Hematopoietic multipotent progenitor cell treated with erythropoietin and hydrocortisone succinate and interleukin-3 and kit ligand, for 4 days (in vitro differentiated cells): ENCODE measurements at places on chromosomes 6 and 20.

GRCh38 chr6:35146453-35146852 is 5.3 kb upstream of the TCP11 start:
- peak; percentile 69 for DNase-seq

- DNase-seq: peak; percentile 96
Measured at GRCh38 chr6:31729979-31730630, 1.0 kb upstream of the DDAH2 start.

DNA sequence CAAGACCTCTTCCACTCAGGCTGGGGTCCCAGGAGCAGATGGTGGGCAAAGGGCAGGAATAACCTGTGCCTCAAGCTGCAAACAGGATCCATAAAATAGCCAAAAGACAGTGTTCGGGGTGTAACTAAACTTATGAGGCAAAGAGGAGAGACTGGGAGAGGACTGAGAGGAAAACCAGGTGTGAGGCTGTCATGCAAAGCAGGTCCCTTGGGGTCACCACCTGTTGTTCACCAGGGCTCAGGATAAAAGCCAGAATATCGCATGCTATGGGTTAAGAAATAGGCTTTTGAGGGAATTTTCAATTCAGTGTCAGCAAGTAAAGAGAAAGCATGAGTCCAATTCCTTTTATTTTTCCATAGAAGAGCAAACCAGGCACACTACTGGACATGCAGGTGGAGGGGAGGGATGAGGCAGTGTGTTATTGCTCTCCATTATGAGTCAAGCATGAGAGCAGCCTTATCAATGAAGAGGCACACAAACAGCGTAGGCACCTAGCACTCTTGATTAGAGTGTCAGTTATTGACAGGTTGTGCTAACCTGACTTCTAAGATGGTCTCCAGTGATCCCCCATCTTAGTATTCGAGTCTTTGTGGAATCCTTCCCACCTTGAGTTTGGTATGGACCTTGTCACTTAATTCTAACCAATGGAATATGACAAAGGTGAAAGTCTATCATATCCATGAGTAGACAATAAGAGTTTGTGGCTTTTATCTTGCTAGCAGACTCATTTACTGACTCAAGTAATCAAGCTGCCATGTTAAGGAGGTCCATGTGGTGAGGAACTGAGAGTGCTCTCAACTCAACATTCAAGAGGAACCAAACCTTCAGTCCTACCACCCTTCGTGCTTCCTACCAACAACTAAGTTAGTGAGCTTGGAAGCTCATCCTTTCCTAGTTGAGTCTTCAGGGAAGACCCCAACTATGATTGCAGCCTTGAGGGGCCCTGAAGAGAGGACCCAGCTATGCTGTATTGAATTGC is 18.8 kb downstream of the HLA-E start:
- no peak for DNase-seq

DNA sequence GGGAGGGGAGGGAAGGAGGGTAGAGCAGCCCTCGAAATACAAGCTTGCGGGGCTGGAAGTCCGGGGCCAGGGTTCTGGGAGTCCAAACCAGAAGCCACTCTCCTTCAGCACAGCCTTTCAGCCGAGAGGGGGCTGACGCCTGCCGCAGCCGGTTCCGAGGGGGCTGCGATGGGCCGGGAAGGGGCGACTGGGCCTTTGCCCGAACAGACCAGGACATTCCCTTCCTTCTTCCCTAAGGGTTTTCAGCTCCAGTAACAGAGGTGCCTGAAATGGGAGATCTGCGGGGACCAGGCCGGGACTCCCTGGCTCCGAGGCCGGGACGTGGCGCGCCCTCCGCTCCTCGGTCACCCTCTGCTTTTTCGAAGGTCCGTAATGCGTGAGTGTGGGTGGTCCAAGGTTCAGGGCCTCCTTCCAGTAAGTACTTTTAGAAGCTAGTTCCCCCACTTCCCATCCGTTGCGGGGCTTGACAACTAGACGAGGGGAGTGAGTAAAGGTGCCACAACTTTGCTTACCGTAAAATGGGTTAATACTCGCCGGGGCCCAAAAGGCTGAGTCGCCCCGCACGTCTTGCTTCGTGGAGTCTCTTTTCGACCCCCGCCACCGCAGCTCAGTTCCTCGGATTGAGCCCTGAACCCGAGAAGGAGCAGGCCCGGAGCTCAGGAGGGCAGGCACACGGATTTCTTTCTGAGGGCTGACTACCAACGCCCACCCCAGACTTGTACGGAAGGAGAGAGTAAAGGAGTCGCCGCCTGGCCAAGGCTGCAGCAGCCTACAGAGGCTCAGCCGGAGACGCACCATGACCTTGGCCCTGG is 2.9 kb upstream of the OLIG3 start:
- DNase-seq: no peak

DNA sequence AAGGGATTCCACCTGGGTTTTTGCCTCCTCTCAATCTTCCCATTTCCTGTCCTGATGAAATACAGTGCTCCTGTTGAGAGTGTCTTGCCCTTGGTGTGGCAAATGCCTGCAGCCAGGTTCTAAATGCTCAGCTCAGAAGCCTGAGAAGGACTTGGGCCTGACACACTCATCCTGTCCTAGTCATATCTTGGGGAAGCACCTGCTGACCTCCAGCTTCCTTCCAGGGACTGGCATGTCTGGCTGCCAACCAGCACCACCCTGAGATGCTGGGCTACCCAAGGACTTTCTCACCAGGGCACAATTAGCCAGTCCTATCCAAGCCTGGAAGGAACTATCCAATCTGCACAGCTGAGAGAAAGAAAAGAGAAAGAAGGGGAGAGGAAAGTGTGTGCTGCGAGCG is 43.4 kb downstream of the LRFN2 start:
- peak; percentile 52 for DNase-seq

GRCh38 chr6:139872665-139873064 is 498.2 kb upstream of the CITED2 start:
- DNase-seq: no peak

DNA sequence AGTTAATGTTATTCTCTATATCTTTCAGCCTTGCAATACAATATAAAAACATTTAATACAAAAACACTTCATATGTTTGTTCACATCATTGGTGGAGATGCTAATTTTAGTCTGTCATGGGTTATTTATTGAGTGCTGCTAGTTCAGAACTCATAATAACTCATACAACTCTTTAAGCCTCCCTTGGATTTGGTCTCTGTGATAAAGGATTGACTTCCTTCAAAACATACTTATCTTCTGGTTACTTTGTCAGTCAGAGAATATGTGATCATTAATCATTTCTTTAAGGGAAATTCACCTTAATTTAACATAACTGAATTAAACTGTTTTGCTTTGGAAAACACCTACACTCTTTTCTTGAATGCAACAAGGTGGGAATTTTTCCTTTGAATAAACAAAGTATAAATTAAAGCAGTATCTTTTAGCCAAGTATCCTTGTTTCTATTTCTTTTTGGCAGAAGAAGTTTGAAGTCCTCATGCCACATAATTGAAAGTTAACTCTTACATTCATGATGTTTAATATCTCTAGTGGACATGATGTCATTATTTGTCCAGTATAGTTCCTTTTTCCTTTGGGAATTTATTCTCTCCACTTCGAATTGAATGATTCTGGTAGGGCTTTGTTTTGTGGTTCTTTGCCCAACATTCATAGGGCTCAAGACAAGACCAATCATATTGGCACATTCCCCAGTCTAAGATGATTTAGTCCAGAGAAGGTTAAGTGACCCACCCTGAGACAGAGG is 133.2 kb upstream of the CENPW start:
- DNase-seq: no peak

DNA sequence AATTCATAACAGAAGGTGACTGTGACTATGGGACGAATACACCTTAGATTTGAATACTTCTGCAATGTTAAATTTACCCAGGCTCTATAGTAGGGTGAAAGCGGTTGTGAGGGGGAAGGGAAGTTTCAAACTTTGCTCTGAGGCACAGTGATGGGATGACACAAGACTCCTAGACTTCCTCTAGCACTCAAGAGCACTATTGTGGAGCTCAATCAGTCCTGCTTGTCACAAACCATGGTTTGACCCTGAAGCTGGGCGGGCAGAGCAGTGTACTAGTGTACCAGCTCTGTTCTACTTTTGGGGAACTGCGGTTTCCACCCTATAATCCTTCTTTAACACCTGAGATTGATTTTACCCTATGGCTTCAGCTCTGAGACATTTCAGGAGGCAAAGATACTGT is 17.1 kb downstream of the TRIM27 start:
- DNase-seq: no peak

GRCh38 chr6:57242505-57242904 is 20.4 kb upstream of the RAB23 start:
- no peak for DNase-seq

DNA sequence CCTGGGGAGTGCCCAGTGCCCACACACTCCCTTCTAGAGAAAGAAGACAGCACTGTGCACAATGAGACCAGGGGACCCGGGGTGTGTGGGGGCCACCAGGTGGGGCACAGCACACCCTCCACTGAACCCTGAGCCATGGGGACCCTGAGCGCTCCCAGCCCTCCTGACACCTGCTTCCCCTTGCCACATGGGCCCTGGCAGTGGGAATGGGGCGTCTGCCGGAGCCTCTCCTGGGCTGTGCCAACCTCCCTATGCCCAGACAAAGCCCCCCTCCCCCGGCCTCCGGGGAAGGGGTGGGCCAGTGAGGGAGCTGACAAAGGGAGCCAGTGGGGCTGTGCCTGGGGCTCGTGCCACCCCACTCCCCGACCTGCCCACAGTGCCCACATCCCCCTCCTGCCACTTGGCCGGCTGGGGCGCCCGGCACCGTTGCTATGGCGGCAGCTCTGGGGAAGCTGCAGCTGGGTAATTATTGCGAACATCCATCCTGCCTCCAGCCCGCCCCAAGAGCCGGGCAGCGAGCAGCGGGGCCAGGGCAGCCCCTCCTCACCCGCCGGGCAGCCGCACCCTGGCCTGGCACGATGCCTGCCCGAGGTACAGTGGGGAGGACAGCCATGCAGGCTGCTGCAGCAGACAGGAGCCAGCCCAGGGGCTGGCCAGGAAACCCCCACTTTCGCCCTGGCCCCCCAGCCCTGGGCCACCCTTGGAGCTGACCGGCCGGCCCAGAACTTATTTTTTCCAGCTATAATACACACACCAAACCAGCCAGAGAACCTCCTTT is 41.9 kb upstream of the NOL4L start:
- peak; percentile 87 for DNase-seq

- no peak for DNase-seq
Measured at GRCh38 chr6:90003069-90003795, 109.0 kb downstream of the GJA10 start.

DNA sequence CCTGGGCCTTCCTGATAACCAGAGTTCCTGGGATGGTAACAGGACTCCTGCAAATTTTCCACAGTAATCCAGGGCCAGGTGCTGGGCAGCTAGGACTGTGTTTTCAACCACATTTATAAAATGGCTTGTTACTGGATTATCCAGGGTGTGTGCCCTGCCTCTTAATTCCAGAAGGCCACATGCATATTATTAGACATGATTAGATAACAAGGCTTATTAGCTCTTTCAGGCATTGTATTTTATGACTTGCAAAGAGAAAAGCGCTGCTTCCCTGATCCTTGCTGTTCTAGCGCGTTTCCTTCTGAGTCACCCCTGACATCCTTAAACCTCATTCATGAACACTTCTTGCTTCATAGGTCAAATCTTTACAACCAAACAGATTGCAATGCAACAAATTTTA is 208.6 kb downstream of the UST start:
- DNase-seq: no peak

- DNase-seq: no peak
Measured at GRCh38 chr6:156589281-156589680, 187.9 kb upstream of the ARID1B start.

- no peak for DNase-seq
Measured at GRCh38 chr6:167746975-167747374, 79.7 kb upstream of the AFDN start.

DNA sequence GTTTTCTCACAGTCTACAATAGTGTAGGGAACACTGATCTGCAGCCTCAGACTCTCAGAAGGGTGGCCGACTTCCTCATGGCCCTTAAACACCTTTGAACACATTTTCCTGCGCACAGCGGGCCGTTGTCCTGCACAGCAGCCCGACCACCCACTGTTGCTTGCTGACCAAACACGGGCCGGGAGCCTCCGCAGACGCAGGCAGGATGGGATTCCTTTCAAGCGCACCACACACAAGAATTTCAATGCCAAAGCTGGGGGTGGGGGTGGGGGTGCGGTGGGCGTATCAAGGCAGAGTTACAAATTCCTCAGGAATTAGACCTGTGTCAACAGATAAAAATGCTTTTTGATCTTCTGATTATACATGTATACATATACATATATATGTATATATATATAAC is 74.5 kb downstream of the HUS1B start:
- DNase-seq: no peak

GRCh38 chr6:38021571-38021970 is 202.0 kb downstream of the ZFAND3 start:
- DNase-seq: peak; percentile 26

DNA sequence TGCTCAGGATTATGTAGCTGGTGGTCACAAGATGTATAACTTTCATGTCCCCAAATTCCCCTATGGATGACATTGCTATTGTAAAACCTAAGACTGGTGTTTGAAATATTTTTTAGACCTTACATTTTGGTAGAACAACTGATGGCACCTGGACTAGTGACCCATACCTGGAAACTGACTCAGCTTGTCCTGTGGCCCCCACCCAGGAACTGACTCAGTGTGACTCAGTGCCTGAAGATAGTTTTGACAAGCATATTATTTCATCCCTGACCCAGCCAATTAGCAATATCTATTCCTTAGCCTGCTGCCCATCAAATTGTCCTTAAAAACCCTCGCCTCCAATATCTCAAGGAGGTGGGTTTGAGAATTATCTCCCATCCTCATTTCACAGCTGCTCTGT is 90.9 kb upstream of the GRIK2 start:
- DNase-seq: no peak

- no peak for DNase-seq
Measured at GRCh38 chr20:45957021-45957941, 14.7 kb downstream of the ZNF335 start.

DNA sequence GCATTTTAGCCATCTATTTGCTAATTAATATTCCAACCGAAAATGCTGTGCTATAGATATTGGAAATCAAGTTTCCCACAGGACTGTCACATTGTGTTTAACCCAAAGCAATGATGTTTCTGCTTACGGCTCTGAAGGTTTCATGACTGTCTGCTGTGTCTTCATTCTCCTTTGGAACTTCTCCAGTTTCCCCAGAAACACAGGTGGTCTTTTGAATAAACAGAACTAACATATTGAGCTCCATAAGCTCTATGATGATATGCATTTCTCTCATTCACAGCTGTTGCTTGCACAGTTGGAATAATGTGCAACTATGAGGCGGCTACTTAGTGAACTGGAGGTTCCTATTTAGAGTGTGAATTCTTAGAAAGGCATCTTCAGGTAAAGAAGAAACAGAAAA is 266.0 kb upstream of the ID4 start:
- DNase-seq: no peak

GRCh38 chr6:69861986-69862385 is 4.4 kb upstream of the COL19A1 start:
- DNase-seq: no peak

- peak; percentile 65 for DNase-seq
Measured at GRCh38 chr6:53734473-53735299, 60.1 kb upstream of the LRRC1 start.

GRCh38 chr6:15957655-15958169 is 171.2 kb upstream of the MYLIP start:
- no peak for DNase-seq

- DNase-seq: no peak
Measured at GRCh38 chr6:5303682-5304081, 42.4 kb downstream of the FARS2 start.
